ENCODE measurements at places on chromosomes 4 and X.

- DNase-seq = no peak
These were observed 40.0 kb downstream of the VGLL1 start for GRCh38 chrX:136572030-136572429.

- DNase-seq = no peak
These were observed 45.0 kb downstream of the TET2 start for GRCh38 chr4:105191621-105192210.

DNA sequence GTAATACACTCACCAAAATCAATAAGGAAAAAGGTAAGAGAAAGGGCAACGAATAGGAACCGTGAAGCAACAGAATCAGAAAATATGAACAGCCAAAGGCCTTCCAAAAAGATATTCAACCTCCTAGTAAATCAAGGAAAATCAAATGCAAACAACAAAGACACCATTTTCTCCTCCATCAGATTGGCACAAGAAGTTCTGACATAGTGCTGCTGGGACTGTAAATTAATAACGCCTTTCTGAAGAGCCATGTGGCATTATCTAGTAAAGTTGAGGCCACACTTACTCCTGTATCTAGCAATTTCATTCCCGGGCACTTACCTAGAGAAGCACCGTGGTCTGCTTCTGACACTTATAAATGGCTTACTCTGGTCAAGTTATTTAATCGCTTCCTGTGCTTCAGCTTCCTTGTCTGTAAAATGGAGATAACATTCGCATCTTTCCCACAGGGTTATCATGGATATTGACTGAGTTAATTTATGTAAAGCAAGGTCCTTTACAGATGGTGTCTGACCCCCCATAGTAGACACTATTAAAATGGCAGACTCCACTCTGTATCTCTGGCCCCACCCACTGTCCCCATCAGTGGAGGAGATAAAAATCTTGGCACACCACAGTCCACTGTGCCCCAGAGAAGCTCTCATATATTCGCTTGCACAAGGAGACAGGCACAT, 20.5 kb upstream of the ENPP6 start:
- no peak for DNase-seq

GRCh38 chrX:34927866-34928265, 14.7 kb upstream of the FAM47B start:
- no peak for DNase-seq

- no peak for DNase-seq
These were observed 30.7 kb downstream of the HS3ST1 start for GRCh38 chr4:11397819-11398610.

GRCh38 chrX:144586756-144587155, 660.5 kb upstream of the SPANXN1 start:
- DNase-seq = no peak

DNA sequence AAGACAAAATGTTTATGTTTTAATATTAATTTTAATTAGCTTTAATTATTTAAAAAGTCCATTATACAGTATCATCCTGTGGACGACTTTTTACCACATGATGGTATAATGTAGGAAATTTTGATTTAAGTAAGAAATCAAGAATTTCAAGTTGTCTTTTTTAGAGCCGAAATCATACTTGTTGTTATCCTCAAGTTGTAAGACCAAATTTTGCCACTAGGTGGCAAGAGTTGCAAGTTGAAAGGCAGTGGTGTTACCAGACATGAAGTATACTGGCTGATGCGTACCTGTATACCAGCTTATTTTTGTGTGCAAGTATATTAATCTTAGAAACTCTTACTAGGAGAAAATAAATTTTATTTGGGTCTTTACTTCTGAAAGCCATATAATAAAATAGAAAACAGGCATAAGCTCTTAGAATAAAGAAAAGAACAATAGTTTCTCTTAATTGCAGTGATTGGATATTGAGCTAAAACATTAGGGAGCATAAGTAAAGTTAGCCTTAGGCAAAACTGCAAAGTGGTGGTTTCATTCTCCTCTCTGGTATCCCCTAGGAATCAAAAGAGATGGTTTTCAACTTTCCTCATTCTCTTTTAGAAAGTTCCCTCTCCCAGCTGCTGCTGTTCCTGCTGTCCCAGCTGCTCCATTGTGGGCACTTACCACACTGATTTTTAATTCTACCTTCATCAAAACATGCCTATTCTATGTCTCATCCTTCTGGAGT, 118.0 kb upstream of the WDFY3 start:
- no peak for DNase-seq

- peak; percentile 66 for DNase-seq
These were observed 2.3 kb upstream of the SASH3 start for GRCh38 chrX:129777218-129778030.
